ENCODE measurements at places on chromosomes 6 and 20.

GRCh38 chr6:25973923-25974555, 11.4 kb downstream of the TRIM38 start:
- no peak for DNase-seq

DNA sequence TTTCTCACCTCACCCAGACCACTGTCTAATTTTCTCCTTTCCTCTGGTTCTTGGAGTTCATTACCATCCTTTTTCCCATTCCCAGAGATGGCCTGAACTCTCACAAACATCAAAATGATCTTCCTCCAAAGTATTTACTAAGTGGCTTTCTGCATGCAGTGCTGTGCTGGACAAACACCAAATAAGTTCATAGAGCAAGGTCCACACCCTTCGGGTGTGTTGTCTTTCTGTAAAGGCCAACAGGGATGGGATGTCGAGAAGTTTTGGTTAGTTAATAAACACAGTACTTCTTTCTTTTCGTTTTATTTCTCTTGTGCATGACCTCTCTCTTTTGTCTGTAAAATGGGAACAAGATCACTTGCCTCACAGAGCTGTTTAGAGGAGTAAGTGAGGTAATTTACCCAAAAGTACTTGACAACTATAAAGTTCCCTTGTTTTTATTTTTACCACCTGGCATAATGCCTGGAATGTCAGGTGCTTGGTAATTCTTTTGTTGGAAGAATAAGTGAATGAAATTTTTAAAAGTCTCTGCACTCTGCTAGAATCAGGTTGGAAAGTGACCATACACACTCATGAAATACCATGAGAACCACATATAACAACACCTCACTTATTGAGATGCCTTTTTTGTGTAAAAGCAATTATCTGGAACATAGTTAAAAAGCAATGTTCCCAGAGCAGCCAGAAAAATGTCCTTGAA, 22.8 kb upstream of the CCN6 start:
- no peak for DNase-seq

- no peak for DNase-seq
Measured at GRCh38 chr6:140486450-140487361, 1112.3 kb upstream of the CITED2 start.

DNA sequence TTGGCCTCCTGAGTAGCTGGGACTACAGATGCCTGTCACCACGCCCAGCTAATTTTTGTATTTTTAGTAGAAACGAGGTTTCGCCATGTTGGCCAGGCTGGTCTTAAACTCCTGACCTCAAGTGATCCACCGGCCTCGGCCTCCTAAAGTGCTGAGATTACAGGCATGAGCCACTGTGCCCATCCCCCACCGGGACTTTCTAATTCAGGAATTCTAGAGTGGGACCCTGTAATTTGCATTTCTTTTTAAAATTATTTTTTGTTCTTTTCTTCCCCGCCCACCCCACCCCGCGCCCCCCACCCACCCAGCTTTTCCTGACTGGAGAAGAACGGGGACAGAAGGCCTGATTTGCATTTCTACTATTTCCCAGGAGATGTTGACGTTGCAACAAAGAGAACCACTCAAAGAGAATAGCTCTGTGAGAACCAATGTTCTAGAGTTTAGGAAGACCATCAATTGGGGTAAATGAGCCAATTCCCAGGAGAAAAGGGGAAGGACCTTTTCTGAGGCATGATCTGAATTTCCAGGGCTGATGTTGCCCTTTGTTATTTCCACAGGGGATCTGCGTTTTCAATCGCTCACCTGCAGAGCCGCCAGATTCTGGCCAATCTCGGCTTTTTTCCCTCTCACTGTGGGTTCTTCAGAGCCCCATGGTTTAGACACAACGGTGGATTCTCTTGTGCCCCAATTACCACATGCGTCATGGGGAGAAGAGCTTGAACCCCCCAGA, 33.2 kb upstream of the TFAP2C start:
- no peak for DNase-seq

- DNase-seq, result no peak
Measured at GRCh38 chr20:48577557-48577956, 250.2 kb downstream of the PREX1 start.

GRCh38 chr6:161238500-161238899, 35.4 kb downstream of the AGPAT4 start:
- DNase-seq, result no peak

DNA sequence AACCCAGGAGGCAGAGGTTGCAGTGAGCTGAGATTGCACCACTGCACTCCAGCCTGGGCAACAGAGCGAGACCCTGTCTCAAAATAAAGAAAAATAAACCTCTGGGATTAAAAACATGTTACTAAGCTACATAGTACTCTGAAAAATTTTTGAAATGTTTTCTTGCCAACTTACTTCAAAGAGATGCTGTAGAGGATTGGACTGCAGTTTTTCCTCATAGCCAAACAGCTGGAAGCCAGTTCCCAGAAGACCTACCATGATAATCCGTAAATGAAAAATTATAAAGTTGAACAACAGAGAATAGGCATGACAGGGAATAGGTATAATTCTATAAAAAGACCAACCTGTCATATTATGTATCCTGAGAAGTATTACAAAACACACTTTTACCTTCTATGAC, 48.0 kb downstream of the RARS2 start:
- DNase-seq, result no peak

GRCh38 chr20:38723017-38723847, 1.1 kb upstream of the SLC32A1 start:
- DNase-seq, result no peak

DNA sequence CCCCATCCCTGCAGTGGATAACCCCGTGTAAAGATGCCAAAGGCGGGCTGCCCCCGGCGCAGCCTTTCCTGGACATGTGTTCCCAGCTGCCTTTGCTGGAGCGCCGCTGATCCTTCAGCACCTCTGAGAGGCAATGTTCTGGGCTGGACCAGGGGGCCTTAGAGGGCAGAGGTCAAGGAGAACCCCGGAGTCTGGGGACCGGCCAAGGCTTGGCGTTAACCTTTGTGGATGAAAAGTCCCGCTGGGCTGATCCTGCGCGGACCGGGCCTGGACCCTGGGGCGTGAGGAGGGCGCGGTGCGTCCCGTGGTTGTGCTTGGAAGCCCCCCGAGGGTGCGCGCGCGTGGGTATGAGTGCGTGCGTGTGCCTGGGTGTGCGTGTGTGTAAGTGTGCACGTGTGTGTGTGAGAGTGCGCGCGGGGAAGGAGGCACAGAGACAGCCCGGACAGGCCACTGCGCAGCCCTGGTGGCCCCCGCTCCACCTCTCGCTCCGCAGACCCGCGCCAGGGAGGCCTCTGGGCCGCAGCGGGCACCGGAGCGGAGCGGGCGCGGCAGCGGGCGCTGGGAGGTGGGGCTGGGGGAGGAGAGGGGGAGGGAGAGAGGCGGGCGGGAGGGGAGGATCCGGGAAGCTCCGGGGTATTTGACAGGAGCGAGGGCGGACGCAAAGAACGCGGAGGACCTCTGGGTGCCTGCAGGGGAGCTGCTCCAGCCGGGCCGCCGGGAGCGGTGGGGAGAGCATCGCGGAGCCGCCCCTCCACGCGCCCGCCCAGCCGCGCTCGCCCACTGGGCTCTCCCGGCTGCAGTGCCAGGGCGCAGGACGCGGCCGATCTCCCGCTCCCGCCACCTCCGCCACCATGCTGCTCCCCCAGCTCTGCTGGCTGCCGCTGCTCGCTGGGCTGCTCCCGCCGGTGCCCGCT, at the start of gene SMOC2:
Gene SMOC2, plus strand, starts transcription at position 665 of the 914 bp plus-strand sequence. Its CDS starts 187 bp downstream, at position 852.
- no peak for DNase-seq

DNA sequence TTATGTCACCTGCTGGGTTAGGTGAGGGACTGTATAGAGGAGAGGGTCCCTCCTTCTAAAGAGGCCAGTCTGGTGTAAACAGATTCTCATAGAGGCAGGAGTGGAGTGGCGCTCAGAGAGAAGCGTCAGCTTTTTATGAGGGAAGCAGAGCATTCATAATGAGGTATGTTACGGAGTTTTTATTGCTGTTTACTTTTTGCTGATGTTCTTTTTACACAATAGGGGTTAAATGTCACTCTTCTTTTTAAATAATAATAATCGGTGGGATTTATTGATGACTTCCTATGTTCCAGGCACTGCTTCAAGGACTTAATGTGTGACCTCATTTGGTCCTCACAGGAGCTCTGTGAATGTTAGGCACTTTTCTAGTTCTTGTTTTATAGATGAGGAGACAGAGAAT, 79.9 kb downstream of the L3MBTL3 start:
- no peak for DNase-seq

GRCh38 chr20:45833883-45834796, 541 bp downstream of the SNX21 start:
- peak; percentile 39 for DNase-seq

- DNase-seq, result no peak
Measured at GRCh38 chr6:26048590-26048989, 38.6 kb upstream of the HFE start.

DNA sequence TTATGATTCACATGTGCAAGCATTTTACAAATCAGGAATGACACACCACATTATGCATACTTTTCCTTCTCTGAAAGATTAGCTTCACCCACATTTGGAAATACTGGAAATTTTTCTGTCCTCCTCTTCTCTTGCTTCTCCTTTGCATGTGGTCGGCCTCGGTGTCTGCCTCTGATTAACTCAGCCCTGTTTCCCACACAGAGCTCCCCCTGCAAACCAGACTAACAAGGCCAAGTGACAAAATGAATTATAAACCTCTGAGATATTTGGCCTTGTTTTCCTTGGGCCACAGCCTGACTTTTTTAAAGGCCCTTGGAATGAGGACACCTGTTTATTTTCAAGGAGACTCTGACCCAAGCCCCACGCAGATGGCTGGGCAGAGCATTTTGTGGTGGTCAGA, 9.0 kb upstream of the CCN6 start:
- DNase-seq, result no peak

DNA sequence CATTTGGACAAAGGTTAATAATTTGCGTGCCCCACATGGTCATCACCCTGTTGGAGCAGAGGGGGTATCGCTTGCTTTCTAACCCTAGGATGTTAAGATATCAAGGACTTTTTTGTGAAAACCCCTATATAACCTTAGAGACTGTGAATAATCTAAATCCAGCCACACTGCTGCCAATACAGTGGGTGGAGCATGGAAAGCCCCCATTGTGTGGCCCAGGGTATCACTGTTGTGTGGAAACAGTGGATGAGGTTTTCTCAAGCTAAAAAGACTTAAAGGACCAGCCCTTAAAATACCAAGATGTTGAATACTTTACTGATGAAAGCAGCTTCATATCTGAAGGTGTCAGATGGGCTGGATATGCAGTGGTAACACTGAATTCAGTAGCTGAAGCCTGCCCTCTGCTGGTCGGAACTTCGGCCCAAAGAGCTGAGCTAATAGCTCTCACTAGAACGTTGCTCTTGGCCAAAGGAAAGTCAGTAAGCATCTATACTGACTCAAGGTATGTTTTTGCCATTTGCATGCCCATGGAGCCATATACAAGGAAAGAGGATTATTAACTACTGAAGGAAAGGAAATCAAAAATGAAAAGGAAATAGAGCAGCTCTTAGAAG, 695.2 kb downstream of the PHF3 start:
- peak; percentile 18 for DNase-seq

- DNase-seq, result no peak
Measured at GRCh38 chr6:77986380-77987034, 333.7 kb downstream of the MEI4 start.

DNA sequence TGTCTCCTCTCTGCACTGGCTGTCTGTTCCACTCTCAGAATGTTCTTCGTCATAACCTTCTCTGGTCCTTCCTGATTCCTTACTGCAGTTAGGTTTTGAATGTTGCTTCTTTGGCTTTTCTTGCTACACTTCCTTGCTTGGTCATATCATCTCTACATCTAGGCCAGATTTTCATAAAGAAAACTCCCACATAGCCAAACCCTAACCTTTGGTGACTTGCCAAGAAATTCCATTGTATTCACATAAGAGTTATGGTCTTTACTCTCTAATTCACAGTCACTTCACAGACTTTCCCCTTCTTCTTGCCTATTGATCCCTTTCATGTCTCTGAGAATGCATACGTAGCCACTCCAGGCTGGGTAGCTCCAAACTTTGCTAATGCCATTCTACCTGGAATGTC, 41.9 kb upstream of the SIM1 start:
- no peak for DNase-seq

GRCh38 chr6:22024973-22025467, 271.8 kb downstream of the PRL start:
- peak; percentile 39 for DNase-seq

GRCh38 chr6:25981568-25982263, 19.1 kb downstream of the TRIM38 start:
- no peak for DNase-seq

DNA sequence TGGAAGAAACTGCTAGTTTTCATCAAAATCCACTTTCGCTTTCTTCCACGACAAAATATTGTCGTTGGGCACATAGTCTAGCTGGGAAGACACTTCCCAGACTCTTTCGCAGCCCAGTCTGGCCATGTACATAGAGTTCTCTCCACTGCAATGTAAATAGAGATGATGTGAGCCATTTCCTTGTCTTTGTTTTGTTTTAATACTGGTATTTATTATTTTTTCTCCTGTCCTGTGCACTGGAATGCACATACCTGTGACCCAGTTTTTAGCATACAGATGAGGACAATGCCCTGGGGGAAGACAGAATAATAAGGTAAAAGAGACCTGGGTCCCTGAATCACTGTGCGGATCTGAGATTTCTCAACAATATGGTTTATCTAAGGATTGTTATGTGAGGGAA, 149.5 kb upstream of the BMP5 start:
- no peak for DNase-seq

DNA sequence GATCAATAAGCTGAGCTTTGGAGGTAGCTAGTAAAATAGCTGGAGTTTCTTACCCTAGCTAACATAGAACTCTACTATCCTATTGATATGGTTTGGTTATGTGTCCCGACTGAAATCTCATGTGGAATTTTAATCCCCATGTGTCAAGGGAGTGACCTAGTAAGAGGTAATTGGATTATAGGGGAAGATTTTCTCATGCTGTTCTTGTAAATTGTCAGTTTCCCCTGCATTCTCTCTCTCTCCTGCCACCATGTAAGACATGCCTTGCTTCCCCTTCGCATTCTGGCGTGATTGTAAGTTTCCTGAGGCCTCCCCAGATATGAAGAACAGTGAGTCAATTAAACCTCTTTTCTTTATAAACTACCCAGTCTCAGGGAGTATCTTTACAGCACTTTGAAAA, 24.6 kb upstream of the SYNE1 start:
- DNase-seq, result no peak

GRCh38 chr6:90547991-90548390, 38.9 kb downstream of the MAP3K7 start:
- DNase-seq, result no peak

DNA sequence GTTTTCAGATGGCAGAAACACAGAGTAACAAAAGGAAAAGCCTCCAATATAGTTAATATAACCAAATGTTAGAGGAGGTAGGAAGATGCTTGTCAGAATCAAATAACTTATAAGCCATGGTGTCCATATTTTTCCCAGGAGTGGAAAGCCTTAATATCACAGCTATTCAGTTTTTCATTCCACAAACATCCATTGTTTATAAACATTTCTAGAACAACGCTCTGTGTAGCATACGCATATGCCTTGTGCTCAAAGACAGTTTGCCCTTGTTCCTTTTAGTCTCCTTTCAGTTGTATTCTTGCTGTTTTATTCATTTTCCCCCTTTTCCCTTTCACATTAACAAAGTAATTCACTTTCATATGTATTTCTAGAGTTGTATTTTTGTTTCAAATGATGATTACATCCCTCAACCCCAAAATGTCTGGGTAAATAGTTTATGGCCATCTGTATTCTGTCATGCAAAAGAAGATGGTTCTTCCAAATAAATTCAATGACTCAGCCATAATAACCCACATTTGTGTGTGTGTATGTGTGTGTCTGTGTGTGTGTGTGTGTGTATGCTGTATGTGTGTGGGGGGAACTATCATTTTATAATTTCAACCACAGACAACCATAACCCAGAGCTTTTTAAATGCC, 455.7 kb upstream of the SOX4 start:
- no peak for DNase-seq
